ENCODE measurements at places on chromosomes 4 and X.

- DNase-seq: peak; percentile 3
These were observed 250.7 kb downstream of the NAP1L3 start for GRCh38 chrX:93422693-93423092.

- no peak for DNase-seq
These were observed 1525.7 kb upstream of the TENM3 start for GRCh38 chr4:180717451-180718033.

- DNase-seq: no peak
These were observed 612.2 kb downstream of the IQCM start for GRCh38 chr4:149203256-149204001.

DNA sequence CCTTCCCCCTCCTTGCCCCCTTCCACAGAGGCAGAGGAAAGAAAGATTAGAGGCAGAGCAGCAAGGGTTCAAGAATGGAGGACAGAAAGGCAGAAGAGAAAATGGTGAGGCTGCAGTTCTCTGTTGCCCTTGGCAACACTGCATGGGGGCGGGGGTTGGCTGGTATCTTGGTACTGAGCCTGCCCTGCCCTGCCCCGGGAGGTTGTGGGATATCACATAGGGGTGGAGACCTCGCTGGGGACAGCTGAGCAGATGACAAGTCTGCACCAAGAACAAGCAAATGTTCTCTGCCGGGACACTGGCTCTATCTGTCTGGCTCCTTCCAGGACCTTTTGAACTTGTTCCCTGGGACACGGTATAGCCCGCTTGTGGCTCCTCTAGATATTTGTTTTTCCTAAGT, 39.8 kb downstream of the NHS start:
- DNase-seq: no peak

DNA sequence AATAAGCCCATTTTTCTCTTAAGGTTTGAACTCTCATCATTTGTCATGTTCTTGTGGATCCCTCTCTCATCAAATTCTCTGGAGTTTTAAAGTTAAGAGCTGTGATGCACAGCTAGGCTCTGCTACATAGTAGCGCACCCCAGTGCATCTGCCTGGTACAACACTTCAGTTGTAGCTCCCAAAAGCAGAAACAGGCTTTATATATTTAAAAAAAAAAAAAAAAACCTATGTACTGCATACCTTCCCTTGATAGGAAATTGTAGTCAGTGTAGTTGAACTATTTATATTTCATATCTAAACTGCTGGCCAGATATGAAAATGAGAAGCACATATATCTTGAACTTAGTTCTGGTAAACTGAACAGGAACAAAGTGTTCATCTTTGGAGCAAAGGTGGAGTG, 131.4 kb downstream of the KLHL13 start:
- DNase-seq: no peak

Measured in GM20000 (cell line).